Stimulated activated CD4-positive, alpha-beta T cell treated with anti-CD3 and anti-CD28 coated beads, Interleukin-15, amount 100 ng/mL, for 1 hour (primary cell): ENCODE measurements at places on chromosomes 1 and 21.
A peak's percentile ranks its signal among the peaks of the same experiment; 100 is the strongest.

DNA sequence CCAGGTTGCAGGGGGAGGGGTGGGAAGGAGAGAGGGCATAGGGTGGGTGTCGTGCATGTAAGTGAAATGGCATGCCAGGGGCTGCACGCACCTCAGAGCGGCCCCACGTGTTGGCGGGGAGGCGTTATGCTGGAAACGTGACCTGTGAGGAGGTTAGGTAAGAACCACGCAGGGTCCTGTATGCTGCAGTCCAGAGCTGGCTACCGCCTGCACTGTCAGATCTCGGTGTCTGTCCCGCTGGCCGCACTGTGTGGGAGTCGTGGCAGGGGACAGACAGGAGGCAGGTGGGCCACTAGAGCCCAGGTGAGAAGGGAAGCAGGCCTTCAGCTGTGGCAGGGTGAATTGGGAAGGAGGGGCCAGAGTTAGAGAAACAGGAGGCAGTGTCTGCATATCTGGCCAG lies 79.7 kb downstream of the GALNT2 start:
- DNase-seq, result no peak

DNA sequence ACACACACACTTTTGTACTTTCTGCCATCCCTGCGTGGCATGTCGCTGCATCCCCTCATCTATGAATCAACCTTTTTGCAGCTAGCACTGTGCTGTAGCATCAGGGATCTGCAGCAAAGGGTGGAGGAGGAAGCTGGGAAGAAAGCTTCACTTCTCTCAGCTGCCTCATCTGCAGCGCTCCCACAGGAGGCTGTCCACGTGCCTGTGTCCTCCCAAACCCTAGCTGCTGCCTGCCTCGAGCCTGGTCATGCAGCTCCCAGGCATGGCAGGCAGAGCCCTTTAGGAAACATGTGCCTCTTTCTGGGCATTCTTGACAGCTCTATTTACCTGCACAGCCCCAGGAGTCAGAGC lies 262.1 kb upstream of the SGIP1 start:
- DNase-seq, result no peak

GRCh38 chr1:65001231-65001792 lies 35.0 kb upstream of the JAK1 start:
- peak; percentile 42 for DNase-seq

DNA sequence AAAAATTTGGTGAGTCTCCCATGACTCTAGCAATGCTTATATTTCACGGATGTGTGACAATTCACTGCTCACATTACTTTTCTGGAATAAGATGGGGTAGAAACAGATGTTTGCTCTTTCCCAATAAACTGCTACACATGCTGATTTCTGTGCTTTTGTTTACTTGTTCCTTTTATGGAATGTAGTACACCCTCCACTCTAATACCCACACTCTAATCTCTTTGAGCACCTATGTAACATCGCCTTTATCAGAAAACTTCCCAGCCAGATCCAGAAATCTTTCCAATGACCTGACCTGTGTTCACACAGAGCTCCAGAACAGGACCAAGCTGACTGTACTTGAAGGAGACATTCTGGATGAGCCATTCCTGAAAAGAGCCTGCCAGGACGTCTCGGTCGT lies 4.2 kb downstream of the HSD3B2 start:
- no peak for DNase-seq

DNA sequence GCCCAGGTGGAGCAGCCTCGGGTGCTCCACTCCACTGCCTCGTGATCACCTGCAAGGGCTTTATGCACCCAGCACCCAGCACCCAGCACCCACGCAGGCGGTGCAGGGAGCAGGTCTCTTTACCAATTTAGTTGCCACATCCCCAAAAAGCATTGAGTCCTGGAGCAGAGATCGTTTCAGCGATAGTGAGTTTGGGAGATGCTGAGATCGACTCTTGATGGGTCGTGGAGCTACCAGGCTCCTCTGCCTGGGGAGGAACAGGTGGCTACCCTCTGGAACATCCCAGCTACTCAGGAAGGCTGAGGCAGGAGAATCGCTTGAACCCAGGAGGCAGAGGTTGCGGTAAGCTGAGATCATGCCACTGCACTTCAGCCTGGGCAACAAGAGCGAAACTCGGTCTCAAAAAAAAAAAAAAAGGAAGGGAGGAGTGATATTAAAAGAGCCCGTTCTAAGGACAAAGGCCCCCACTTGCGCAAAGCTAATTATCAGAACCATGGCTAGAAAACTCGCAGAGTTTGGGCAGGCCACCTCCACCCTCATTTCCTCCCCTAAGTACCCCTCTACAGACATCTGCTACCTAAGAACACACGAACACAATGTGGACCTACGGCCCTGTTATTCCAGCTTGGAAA lies 106.5 kb upstream of the SLC45A1 start:
- no peak for DNase-seq

DNA sequence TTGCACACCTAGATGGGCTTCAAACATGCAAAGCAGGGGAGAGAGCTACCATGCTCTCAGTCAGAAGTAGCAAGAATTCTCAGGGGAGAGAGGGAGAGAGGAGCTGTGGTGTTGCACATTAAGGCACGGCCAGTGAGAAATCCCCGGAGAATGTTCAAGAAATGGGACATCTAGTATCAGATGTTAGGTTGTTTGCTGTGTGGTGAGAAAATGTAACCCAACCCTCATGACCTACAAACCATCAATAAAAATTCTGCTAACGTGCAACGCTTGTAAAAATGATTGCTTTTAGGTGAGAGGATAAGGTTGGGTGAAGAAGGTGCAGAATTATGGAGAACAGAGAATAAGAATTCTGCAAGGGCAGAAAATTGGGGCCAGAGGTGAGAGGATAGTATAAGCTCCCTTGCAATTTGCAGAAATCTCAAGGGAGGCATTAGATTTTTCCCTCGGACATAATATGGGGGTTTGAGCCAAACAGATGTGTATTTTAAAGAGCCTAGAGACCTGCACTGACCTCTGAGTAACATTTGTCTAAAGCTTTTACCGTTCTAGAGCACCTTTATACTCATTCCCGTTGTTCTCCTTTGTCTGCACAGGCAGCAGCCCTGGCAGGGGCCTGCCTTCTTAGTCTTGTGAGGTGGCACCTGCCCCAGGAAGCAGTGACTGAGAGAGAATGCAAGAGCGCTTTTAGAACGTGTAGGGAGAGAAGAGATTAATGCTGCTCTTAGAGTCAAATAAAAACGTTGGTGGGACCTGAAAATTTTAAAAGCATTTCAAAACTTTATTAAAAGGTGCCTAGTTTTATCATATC lies 25.4 kb upstream of the KIAA0040 start:
- no peak for DNase-seq

GRCh38 chr1:207998691-207999090 lies 87.8 kb upstream of the CD34 start:
- DNase-seq, result no peak

- no peak for DNase-seq
These were observed 3.4 kb downstream of the PTTG1IP start for GRCh38 chr21:44869781-44870747.

- DNase-seq, result no peak
These were observed 28.8 kb downstream of the AHDC1 start for GRCh38 chr1:27574871-27575831.

DNA sequence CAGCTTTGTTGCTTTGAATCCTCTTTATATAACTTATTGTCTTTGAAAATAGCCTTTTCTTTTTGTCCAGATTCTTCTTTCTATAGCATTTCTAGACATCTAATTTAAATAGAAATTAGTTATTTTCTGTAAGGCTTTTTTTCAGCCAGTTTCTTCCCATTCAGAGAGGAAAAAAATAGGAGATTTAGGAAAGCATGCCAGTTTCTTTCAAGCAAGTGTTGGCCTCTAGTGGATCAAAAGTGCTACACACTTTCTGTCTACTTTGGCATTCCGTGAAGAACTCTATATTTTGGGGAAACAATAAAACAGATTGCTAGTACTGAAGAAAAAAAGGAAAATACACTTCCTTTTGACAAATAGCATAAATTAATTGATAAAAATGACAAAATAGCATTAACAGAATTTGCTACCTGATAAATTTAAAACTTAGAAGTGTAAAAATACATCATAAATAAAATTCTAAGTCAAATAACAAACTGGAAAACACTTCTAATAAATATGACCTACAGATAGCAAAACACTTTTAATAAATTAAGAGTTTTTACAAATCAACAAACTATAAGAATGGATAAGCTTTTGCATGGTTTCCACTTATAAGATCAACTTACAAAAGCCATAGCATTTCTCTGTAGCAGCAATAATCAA lies 13.1 kb upstream of the EXO1 start:
- DNase-seq, result no peak

- DNase-seq, result no peak
These were observed 7.1 kb downstream of the NHLH2 start for GRCh38 chr1:115833856-115834255.

- no peak for DNase-seq
These were observed 107.1 kb upstream of the PAXBP1 start for GRCh38 chr21:32878661-32879060.

GRCh38 chr1:25738499-25738898 lies 61.5 kb upstream of the SELENON start:
- DNase-seq, result no peak
